Activated T-helper 2 cell treated with anti-CD3 and anti-CD28 coated beads, Interferon-gamma antibody, Interleukin-2, Interleukin-4, amounts not matched to agents 10 μg/mL and 5 μg/mL and 100 μg/mL, durations not matched to agents 14 hours and 24 hours and 36 hours (primary cell): ENCODE measurements at places on chromosomes 2 and 18. TPM values are rescaled to one million over a fixed set of nuclear protein-coding genes. Genes with fewer than 3 reads are reported as not detected.

The ABCG5 gene
- total RNA-seq, result 0.14 TPM in 2 replicates

The NCL gene
- 1,292 and 1,329 TPM in 2 replicates for total RNA-seq

The COL6A3 gene
- 7.9 and 9.2 TPM in 2 replicates for total RNA-seq

The CIB4 gene
- total RNA-seq, result not detected in 2 replicates

The ZNF521 gene
- not detected in 2 replicates for total RNA-seq

The TGFA gene
- total RNA-seq, result not detected in 2 replicates

The WNT10A gene
- 0.18 and 0.59 TPM in 2 replicates for total RNA-seq

The KIAA2012 gene
- not detected in 2 replicates for total RNA-seq

The TNFAIP6 gene
- total RNA-seq, result not detected in 2 replicates

The PLB1 gene
- total RNA-seq, result 1.8 and 2.0 TPM in 2 replicates

The CTAGE1 gene
- total RNA-seq, result 0.07 TPM in 1 of 2 replicates, not detected in the other

The MC2R gene
- not detected in 2 replicates for total RNA-seq

The GNLY gene
- 21.9 and 23.5 TPM in 2 replicates for total RNA-seq

The FAM110C gene
- total RNA-seq, result 5.3 and 5.7 TPM in 2 replicates

The SPR gene
- total RNA-seq, result 9.5 and 9.9 TPM in 2 replicates

The SMYD1 gene
- not detected in 2 replicates for total RNA-seq

The LDLRAD4 gene
- total RNA-seq, result 30.5 and 32.7 TPM in 2 replicates

The PCARE gene
- total RNA-seq, result not detected in 2 replicates

The CD207 gene
- not detected in 2 replicates for total RNA-seq

The FZD7 gene
- total RNA-seq, result 1.1 and 1.4 TPM in 2 replicates

The RAB11FIP5 gene
- 10.7 and 11.7 TPM in 2 replicates for total RNA-seq

The AUP1 gene
- 155 TPM in 2 replicates for total RNA-seq

The CCT4 gene
- total RNA-seq, result 360 and 367 TPM in 2 replicates

The TSPYL6 gene
- total RNA-seq, result not detected in 2 replicates

The TAF4B gene
- total RNA-seq, result 14.9 and 16.1 TPM in 2 replicates

The EPHA4 gene
- 0.67 and 1.2 TPM in 2 replicates for total RNA-seq

The HOXD9 gene
- total RNA-seq, result not detected in 2 replicates

The CERS6 gene
- total RNA-seq, result 21.5 and 22.4 TPM in 2 replicates

The LIPG gene
- total RNA-seq, result 0.53 and 0.59 TPM in 2 replicates

The HJURP gene
- 50.5 and 52.4 TPM in 2 replicates for total RNA-seq

The MFSD6 gene
- 40.9 and 44.0 TPM in 2 replicates for total RNA-seq

The C2orf66 gene
- total RNA-seq, result 0.25 TPM in 2 replicates

The IFT172 gene
- total RNA-seq, result 16.4 and 18.8 TPM in 2 replicates

The TTN gene
- 3.3 and 3.7 TPM in 2 replicates for total RNA-seq

The GPC1 gene
- 21.9 and 25.6 TPM in 2 replicates for total RNA-seq

The OSBPL1A gene
- 0.39 and 0.98 TPM in 2 replicates for total RNA-seq

The POTEJ gene
- not detected in 2 replicates for total RNA-seq

The SERPINB12 gene
- total RNA-seq, result not detected in 2 replicates

The CHRNG gene
- not detected in 2 replicates for total RNA-seq

The ALLC gene
- total RNA-seq, result not detected in 2 replicates

The SCTR gene
- not detected in 2 replicates for total RNA-seq

The TUBA3D gene
- not detected in 2 replicates for total RNA-seq

The KHK gene
- total RNA-seq, result 12.3 and 13.4 TPM in 2 replicates

The SLC9A4 gene
- 0.09 TPM in 2 replicates for total RNA-seq

The PROKR1 gene
- not detected in 2 replicates for total RNA-seq

The TRIM54 gene
- 0.21 and 0.25 TPM in 2 replicates for total RNA-seq

The EPB41L3 gene
- total RNA-seq, result 1.6 and 1.9 TPM in 2 replicates

The THOC1 gene
- 70.6 and 72.8 TPM in 2 replicates for total RNA-seq

The RBKS gene
- total RNA-seq, result 1.8 and 3.0 TPM in 2 replicates

The L3MBTL4 gene
- 0.05 and 0.11 TPM in 2 replicates for total RNA-seq

The TMEFF2 gene
- not detected in 2 replicates for total RNA-seq

The TUBA4B gene
- not detected in 2 replicates for total RNA-seq

The MYCN gene
- total RNA-seq, result not detected in 2 replicates
